ENCODE measurements at places on chromosomes 13 and 19.

DNA sequence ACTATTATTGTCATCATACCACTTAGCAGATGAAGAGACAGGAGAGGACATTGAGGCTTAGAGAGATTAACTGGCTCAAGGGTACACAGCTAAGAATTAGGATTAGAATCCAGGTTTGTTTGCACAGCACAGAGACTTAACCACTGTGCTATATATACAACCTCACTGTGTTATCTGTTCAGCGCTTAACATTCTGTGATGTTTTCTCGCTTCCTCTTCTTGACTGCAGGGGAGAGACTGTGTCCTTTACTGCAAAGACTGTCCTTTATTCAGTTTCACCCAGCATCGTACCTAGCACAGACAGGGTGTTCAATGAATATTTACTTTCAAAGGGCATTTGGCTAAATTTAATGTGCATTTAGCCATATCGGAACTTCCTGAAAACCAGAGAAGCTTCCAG is 54.9 kb upstream of the PCDH8 start:
- DNase-seq = no peak

DNA sequence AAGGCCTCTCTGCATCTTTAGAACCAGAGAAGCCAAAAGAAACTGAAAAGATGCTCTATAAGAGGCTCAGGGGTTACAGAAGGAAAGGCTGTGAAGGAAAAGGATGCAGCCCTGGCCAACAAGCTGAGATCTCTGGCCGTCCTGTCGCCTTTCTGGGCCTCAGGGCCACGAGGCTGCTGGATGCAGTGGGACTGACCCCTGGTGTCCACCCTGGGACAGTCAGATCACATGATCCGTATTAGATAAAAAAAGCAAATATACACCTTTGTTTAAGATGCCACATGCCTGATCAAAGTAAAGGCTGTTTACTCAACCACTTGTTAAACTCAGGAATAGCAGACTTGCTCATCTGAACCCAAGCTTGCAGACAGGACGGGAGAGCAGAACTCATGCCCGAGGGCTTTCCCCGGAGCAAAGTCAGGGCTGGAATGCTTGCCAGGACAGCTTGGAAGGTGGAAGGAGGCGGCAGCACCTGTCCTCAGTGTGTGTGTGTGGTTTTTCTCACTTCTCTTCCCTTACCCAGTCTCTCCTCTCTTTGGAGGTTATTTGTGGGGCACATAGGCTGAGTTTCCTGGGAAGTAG is 206.5 kb upstream of the TSHZ3 start:
- no peak for DNase-seq

- peak; percentile 34 for DNase-seq
These were observed 42.0 kb upstream of the MAB21L1 start for GRCh38 chr13:35518337-35518946.

GRCh38 chr19:51761696-51762095 is 716 bp downstream of the FPR2 start:
- no peak for DNase-seq

DNA sequence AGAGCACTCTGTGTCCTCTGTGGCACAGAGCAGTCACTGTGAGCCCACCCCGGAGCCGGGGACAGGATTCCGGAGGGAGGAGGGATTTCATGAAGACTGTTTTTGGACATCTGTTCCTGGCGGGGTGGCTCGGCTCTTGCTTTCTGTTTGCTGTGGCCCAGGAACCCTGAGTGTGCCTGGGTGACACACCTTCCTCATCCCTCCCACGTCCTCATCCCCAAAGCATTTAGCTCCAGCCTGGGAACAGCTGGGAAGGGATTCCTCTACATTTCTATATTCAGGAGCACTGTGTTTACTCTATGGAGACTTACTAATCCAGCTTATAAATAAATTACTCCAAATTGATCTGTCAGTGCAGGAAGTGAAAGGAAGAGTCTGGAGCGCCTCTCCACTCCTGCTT is 97.8 kb upstream of the UBL3 start:
- peak; percentile 24 for DNase-seq

DNA sequence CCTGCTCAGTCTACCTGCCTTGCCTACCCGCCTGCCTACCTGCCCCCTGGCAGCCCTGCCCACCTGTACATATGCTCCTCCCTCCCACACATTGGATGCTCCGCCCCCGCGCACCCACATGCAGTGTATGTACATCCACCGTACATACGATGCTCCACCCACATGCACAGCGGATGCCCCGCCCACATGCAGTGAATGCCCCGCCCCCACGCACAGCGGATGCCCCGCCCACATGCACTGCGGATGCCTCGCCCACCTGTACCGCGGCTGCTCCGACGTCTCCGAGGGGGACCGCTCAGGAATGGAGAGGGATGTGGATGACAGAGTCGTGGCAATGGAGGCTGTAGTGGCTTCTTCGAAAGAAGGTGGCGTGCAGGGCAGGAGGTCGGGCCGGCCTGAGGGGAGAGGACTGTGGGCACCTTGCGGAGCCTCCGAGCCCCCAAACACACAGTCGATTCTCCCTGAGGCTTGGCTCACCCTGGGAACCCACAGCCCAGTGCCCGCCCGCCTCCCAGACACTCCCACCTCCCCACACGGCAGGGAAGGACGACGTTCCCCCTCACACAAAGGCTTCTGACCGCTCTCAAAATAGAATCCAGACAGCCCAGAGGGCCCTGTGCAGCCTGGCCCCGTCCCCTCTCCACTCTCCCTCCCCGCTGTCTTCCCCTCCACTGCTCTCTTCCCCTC is 16.5 kb upstream of the CACTIN start:
- DNase-seq = no peak

DNA sequence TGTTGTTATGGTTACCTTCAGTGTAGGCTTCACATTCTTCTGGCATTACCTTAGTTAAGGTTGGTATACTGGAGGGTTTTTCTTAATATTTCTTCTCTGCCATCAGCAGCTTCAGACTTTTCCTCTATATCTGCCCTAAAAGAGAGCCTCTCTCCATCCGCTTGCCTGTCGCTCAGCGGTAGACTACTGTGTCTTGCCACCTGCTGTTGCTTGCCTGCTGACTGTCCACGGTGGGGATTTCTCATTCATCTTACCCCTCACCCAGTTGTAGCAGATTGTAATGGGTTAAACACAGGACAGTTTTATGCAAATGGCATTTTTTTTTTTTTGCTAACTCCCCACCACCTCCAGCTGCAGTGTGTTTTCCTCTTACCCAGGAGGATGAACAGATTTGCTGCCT is 577.2 kb downstream of the SLITRK5 start:
- DNase-seq = no peak
